Activated CD4-positive, alpha-beta memory T cell treated with anti-CD3 and anti-CD28 coated beads for 36 hours (primary cell): ENCODE measurements at places on chromosomes 3 and 15. TPM values are rescaled to one million over a fixed set of nuclear protein-coding genes. Genes with fewer than 3 reads are reported as not detected.

DNA sequence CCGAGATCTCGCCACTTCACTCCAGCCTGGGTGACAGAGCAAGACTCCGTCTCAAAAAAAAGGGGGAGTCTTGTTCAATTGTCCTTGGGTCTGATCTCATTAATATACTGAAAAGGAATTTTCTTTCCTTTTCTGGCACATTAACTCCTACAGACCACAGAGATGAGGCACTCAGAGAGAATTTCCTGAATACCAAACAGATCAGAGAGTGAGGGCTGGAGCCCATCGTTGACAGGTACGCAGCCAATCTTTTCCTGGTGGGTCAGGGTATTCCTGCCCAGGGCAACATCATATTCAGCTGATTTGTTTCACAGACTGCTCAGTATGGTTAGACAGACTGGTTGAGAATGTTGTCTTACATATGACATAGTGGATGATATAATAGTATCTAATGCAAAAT lies 82.8 kb upstream of the TNFSF10 start:
- peaks cover 9% of the 10 kb centered on the region for H3K4me1 ChIP-seq
- peaks cover 3% of the 10 kb centered on the region for H3K36me3 ChIP-seq
- DNase-seq: no peak
- no peak overlapping the region for H3K27ac ChIP-seq
- H3K27me3 ChIP-seq: no peaks in the 10 kb centered on the region
- no peak overlapping the region for H3K4me3 ChIP-seq

- no peaks in the 10 kb centered on the region for H3K36me3 ChIP-seq
- no peak overlapping the region for H3K4me3 ChIP-seq
- no peaks in the 10 kb centered on the region for H3K4me1 ChIP-seq
- no peaks in the 10 kb centered on the region for H3K27me3 ChIP-seq
Observed at GRCh38 chr3:69712933-69713332, 26.3 kb upstream of the MITF start.

DNA sequence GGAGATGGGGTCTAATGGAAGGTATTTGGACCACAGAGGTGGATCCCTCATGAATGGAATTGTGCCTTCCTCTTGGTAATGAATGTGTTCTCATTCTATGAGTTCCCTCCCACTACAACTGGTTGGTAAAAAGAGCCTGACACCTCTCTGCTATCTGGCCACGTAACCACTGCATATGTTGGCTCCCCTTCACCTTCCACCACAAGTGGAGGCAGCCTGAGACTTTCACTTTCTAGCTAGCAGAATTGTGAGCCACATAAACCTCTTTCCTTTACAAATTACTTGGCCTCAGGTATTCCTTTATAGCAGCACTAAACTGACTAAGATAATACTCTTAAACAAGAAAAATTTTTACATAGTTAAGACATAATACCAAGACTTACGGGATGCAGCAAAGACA lies 155.3 kb downstream of the NR1I2 start:
- no peaks in the 10 kb centered on the region for H3K27me3 ChIP-seq
- peak; percentile 72 for DNase-seq
- H3K4me3 ChIP-seq: no peak overlapping the region
- peak overlapping the region; percentile 44 for H3K27ac ChIP-seq

DNA sequence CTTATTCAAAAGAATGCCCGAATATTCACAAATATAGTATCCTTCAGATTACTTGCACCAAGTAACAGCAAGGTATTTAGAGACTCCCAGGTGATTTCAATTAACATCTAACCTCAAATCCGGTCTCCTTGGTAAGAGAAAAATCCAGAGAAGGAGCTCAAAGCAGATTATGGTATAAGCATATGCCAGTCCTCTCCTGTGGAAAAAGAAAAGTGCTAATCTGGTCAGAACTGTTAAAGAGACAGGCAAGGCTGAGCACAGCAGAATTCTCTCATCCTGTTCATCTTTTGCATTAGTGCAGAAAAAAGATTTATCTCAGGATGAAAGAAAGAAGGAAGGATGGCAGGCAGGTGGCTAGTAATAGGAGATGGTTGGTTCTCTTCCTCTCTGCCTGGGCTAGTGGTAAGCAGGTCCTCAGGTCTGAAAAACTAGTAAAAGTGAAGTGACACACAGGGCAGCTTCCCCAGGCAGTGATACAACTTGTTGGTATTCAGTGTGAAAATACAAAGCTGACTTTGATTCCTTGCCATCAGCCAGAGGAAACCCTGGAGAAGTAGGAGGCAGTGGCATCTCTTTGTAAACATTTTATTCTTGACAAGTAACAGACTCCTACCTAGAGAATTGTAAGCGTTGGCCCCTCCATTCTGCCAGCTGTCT lies 14.2 kb downstream of the ATXN7 start:
- no peak for DNase-seq
- no peaks in the 10 kb centered on the region for H3K27me3 ChIP-seq
- H3K4me3 ChIP-seq: no peak overlapping the region
- peaks cover 2% of the 10 kb centered on the region for H3K36me3 ChIP-seq
- H3K27ac ChIP-seq: no peak overlapping the region

Gene CYP8B1
- total RNA-seq: not detected

DNA sequence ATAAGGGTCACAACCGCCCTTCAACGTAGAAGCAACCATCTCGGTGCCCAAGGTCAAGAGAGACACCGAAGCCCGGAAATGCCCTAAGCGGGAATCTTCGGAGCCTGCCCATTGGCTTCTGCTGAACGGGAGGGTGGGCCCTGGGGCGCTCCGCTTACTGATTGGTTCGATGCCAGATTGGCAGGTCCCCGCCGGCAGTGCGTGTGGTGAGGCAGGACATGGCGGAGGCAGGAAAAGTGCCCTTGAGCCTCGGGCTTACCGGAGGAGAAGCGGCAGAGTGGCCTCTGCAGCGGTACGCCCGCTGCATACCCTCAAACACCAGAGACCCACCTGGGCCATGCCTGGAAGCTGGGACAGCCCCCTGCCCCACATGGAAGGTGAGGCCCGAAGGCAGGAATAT lies at the start of gene REC114:
Gene REC114, plus strand, starts transcription at position 197 of the 400 bp plus-strand sequence. Its CDS starts 22 bp downstream, at position 219.
- H3K27ac ChIP-seq: no peak within 1 kb of the TSS
- H3K4me1 ChIP-seq: peaks cover 4% of the 10 kb centered on the region
- peaks cover 11% of the 10 kb centered on the region for H3K27me3 ChIP-seq
- H3K4me3 ChIP-seq: no peak within 1 kb of the TSS
- H3K36me3 ChIP-seq: no peaks in the 10 kb centered on the region

Gene SUCNR1
- not detected for total RNA-seq

GRCh38 chr3:59759298-59760031 lies 709.6 kb upstream of the CFAP20DC start:
- no peak overlapping the region for H3K27ac ChIP-seq
- H3K4me3 ChIP-seq: no peak overlapping the region
- no peaks in the 10 kb centered on the region for H3K36me3 ChIP-seq
- H3K27me3 ChIP-seq: no peaks in the 10 kb centered on the region
- DNase-seq: peak; percentile 73

DNA sequence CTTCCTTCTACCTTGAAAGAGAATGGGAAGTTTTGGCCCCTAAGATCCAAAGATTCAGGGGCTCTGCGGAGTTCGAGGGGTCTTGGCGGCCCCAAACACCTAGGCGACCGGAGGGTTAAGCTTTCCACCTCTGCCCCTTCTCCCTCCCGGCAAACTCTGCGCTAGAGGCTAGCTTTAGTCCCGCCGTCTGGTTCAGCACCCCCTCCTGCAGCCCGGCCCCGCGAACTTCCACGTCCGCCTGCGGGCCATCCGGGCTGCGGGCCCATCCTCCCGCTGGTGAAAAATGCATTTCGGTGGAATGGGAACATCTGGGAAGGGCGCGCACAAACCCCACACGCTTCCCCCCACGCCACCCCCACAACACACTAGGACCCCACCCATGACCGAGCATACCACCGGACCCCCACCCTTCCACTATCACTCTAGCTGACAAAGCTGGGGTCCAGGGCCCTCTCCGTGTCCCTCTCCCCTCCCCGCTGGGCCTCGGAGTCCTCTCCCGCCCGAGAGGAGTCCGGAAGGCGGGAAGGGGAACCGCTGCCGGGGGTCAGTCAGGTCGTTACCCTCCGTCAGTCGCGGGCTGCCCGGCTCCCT lies 1.0 kb downstream of the SHOX2 start:
- peaks cover 47% of the 10 kb centered on the region for H3K4me1 ChIP-seq
- peaks cover 11% of the 10 kb centered on the region for H3K36me3 ChIP-seq
- peaks cover 76% of the 10 kb centered on the region for H3K27me3 ChIP-seq
- peak; percentile 10 for DNase-seq

Gene PRSS50
- total RNA-seq: not detected

- no peaks in the 10 kb centered on the region for H3K4me1 ChIP-seq
- no peaks in the 10 kb centered on the region for H3K27me3 ChIP-seq
- H3K4me3 ChIP-seq: no peak overlapping the region
- no peak for DNase-seq
Observed at GRCh38 chr3:30535525-30535924, 70.9 kb upstream of the TGFBR2 start.

GRCh38 chr15:68528626-68529290 lies 50.0 kb upstream of the CORO2B start:
- no peak for DNase-seq
- H3K27ac ChIP-seq: no peak overlapping the region
- peaks cover 14% of the 10 kb centered on the region for H3K4me1 ChIP-seq
- no peak overlapping the region for H3K4me3 ChIP-seq
- H3K36me3 ChIP-seq: peaks cover 4% of the 10 kb centered on the region

DNA sequence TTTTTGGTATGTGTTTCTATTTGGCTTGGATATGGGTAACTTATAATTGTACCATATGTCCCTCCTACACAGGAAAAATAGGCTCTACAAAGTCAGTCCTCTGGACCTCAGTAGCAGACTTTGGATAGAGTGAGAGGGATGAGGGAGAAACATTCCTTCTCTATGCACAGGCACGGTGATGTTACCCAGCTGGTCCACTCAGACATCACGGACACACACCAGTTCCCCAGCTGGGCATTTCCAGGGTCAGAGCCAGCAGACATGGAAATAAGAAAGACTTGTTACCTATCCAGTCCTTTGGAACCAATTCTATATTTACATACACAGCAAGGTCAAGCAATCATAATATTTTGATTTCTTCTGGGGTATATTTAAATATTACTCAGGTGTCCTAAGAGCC lies 433.1 kb upstream of the KCNMB2 start:
- no peak overlapping the region for H3K27ac ChIP-seq
- no peaks in the 10 kb centered on the region for H3K27me3 ChIP-seq
- no peaks in the 10 kb centered on the region for H3K4me1 ChIP-seq
- no peak overlapping the region for H3K4me3 ChIP-seq

DNA sequence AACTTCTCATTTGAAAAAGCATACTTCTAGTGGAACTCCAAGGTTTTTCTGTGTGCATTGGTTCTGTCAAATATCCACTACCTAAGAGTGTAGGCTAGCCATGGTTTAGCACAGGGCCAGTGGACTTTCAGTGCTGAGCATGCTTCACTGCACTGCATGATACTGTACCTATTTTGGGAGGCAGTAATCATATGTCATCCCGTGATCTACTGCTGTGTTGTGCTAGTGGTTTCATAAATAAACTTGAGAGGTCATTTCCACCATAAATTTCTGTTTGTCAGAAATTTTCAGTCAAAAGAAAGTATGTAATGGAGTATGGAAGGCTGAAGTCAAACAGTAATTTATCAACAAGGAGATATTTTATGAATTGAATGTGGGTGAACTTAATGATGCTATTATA lies 203.6 kb downstream of the ROBO1 start:
- no peaks in the 10 kb centered on the region for H3K4me1 ChIP-seq
- no peaks in the 10 kb centered on the region for H3K27me3 ChIP-seq
- no peak overlapping the region for H3K27ac ChIP-seq
- H3K36me3 ChIP-seq: no peaks in the 10 kb centered on the region

GRCh38 chr3:106025151-106025722 lies 156.4 kb upstream of the CBLB start:
- peaks cover 2% of the 10 kb centered on the region for H3K36me3 ChIP-seq
- no peak overlapping the region for H3K27ac ChIP-seq
- no peaks in the 10 kb centered on the region for H3K27me3 ChIP-seq
- no peaks in the 10 kb centered on the region for H3K4me1 ChIP-seq

Gene CPLX3
- not detected for total RNA-seq

Gene DZIP3
- 11.4 TPM for total RNA-seq

DNA sequence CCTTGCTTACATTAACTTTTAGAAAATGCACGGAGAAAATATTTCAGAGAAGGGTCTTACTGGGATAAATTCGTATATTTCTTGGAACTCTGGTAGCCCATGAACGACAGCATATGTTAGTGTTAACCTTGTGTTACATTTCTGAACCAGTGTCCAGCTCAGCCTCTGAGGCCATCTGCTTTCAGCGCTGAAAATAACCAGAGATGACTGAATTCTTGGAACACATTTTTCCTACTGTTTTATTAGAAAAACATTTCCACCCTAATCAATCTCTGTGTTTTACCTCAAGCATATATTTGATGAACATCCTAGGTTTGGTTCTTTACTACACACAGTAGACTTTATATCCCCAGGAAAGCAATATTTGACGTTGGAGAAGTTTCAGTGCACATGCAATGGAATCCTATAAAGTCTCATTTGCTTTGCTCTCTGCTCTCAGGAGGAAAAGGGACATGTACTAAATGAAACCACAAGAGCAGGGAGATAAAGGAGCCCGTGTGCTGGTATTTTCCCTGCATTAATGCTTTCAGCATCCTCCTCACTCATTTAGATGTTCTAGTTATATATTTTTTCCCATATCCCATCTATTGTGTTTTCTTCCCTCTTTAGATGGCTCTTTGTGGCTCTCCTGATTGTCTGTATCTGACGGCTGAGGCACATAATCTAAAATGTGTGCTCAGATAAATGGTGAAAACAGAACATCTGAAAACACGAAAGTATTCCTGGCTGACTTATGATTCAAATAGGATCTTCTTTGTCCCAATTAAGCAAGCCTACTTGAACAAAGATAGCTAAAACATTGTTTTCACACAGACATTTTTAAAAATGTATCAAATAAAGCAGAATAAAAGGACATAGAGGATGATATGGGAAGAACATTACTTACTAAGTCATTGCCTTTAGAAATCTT lies 151.7 kb upstream of the KCNMB2 start:
- H3K4me1 ChIP-seq: no peaks in the 10 kb centered on the region
- no peak for DNase-seq
- H3K36me3 ChIP-seq: no peaks in the 10 kb centered on the region
- peaks cover 12% of the 10 kb centered on the region for H3K27me3 ChIP-seq

Gene CD96
- total RNA-seq: 37.9 TPM

DNA sequence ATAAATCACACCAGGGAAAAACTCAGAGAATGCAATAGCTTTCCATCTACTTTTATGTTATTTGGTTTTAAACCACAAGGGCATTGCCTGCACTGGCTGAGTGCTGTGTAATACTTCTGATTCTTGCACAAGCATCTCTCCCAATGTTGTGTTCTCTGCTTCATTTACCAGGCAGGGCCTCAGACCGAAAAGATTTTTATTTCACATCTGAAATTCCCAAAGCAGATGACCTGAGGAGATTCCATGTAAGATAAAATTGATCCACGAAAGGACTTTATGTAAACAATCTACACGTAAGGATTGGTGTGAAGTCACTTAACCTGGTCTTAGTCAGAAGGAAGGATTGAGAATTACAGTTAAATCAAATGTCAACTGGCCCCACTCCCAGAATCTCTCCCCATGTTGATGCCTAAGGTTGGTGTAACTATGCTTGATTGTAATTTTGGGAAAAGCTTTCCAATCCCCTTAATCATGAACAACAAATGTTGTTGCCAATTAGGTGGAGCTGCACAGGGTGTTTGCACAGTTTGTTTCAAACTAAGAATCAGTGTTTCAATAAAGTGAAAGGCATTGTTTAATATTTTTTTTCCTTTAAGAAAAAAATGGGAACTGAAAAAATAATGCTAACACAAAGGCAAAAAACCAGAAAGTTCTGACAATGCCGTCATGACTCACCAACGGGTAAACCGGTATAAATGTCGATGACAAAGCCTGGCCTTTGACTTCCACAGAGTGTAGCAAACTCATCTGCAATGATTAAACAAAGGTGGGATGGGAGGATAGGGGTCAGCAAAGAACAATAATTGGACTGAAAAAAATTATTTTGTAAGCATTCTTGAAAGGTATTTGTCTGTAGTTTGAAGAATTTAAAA lies 128.6 kb downstream of the DUT start:
- H3K4me3 ChIP-seq: no peak overlapping the region
- H3K27me3 ChIP-seq: no peaks in the 10 kb centered on the region
- no peaks in the 10 kb centered on the region for H3K4me1 ChIP-seq
- DNase-seq: no peak
- H3K36me3 ChIP-seq: no peaks in the 10 kb centered on the region
- no peak overlapping the region for H3K27ac ChIP-seq
